Stomach (tissue), 19 donors: ENCODE measurements at places on chromosomes 6 and 20. TPM values are rescaled to one million over a fixed set of nuclear protein-coding genes. Genes with fewer than 3 reads are reported as not detected.

- DNase-seq: no peak
These were observed 74.5 kb downstream of the FOXF2 start for GRCh38 chr6:1463751-1464426.

DNA sequence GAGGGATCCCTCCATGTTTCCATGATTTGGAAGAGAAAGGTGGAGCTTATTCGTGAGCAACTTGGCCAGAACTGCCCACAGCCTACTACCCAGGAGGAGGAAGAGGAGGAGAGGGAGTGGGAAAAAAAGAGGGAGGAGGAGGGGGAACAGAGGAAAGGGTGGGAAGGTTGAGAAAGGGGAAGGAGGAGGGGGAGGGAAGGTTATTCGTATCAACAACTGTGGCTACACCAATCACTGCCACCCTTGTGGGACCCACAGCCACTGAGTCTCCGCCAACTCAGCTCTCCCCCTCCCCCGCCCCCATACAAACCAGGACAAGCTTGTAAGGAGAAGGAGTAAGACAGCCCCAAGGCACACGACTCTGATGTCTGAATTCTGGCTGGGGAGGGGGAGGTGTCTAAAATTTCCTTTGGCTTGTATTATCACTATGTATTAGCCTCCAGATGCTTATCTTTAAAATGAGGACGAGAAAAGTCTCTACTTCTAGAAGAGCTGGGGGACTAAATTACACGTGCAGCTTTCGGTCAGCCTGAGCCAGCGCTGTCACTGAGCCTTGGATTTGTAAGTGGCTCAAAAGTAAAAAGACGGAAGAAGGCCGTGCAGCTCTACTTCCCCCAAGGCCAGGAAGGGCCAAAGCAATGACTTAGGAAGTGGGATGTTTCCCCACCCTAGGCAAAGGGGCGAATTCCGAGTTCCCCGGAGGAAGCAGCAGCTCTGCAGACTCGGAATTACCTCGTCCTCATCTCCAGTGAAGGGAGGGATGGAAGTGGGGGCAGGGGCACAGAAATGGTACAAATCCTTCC is 1.0 kb downstream of the FKBP1A start:
- DNase-seq: peak; percentile 67

- no peak for DNase-seq
These were observed 44.8 kb downstream of the ATRN start for GRCh38 chr20:3515379-3516170.

RIPOR2 gene
- 19.3 TPM for total RNA-seq

DNA sequence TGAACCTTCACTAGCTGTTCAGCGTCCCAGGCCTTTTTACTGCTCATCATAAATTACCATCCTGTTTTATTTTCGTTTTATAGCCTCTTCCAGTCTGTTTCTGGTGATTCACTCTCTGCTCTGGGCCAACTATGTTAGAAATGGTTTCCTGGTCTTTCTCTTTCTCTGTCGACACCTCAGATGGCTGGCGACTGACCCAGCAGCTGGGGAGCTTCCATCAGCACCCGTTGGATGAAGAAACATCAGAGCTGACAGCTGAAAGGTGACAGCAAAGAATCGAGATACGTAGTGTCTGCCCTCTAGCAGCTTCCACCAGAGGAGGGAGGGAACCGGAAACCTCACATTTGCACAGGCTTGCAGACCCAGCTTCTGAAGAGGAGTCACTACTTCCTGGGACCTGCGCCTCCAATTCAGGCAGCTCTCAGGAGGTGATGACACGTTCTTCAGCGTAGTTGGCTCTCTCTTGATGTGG is 82.9 kb upstream of the MLN start:
- peak; percentile 26 for DNase-seq

- peak; percentile 89 for DNase-seq
These were observed 171.4 kb downstream of the DTNBP1 start for GRCh38 chr6:15491255-15491985.

GRCh38 chr20:11031300-11031699 is 357.5 kb upstream of the JAG1 start:
- DNase-seq: no peak

COL19A1 gene
- total RNA-seq: 2.5 TPM

TMEM217 gene
- total RNA-seq: not detected

DNA sequence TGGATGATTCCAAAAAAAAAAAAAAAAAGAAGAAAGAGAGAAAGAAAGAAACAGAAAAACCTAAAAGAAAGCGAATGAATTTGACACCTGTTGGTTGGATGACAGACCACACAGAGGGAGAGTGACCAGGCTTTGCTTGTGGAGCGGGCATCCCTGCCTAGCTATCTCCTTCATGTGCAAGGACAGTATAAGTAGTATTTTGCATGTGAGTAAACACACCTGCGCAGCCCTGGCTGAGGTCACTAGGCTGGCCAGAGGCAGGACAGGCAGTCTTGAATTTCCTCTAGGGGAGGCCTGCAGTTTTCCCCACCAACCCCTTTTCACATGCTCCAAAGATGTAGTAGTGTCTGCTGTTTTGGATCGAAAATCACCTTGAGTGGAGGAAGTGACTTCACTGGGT is 126.4 kb downstream of the CCDC170 start:
- no peak for DNase-seq

DNAH8 gene
- total RNA-seq: not detected

HLA-DQA2 gene
- not detected for total RNA-seq

RIMS1 gene
- total RNA-seq: 45.2 TPM

EMILIN3 gene
- total RNA-seq: 3.1 TPM

LY6G6D gene
- total RNA-seq: not detected

- no peak for DNase-seq
These were observed 22.1 kb downstream of the DUSP22 start for GRCh38 chr6:314377-314776.

GRCh38 chr6:21752054-21752811 is 158.7 kb downstream of the SOX4 start:
- no peak for DNase-seq

- no peak for DNase-seq
These were observed 55.5 kb downstream of the JARID2 start for GRCh38 chr6:15301179-15302006.

HSPA12B gene
- total RNA-seq: 14.3 TPM

OLIG3 gene
- not detected for total RNA-seq
